ENCODE measurements at places on chromosomes 11 and 22.

DNA sequence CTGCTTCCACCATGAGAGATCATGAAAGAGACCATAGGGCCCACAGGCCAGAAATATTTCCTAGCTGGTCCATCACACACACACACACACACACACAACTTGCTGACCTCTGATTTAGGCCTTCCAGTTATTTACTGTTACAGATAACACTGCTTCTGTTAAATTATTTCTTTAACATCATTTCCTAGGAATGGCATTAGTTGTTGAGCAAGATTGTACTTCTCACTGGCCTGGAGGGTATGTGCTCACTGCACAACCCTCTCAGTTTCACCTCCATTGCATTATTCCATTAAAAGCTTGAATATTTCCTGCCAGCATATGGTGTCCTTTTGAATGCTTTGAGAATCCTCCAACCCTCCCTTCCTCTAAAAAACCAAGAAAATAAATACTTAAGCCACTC is 104.4 kb downstream of the MICAL2 start:
- no peak for DNase-seq

DNA sequence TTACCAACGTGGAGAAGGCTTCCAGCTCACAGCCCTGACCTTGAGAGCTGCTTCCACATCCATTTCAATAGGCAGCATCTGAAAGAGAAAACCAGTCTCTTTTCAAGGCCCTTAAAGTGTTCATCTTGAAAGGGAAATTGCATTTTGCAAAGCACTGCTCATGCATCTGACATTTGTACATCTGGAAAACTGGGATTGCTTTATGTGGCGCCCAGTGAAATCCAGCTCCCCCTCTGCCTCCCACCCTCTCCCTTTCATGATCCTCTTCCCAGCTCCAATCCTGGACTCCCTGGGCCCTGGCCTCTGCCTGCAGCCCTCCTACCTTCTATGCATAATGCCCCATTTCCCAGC is 17.4 kb downstream of the TP53AIP1 start:
- DNase-seq, result no peak

GRCh38 chr11:116888884-116889549 is 51.6 kb upstream of the APOA1 start:
- DNase-seq, result no peak

DNA sequence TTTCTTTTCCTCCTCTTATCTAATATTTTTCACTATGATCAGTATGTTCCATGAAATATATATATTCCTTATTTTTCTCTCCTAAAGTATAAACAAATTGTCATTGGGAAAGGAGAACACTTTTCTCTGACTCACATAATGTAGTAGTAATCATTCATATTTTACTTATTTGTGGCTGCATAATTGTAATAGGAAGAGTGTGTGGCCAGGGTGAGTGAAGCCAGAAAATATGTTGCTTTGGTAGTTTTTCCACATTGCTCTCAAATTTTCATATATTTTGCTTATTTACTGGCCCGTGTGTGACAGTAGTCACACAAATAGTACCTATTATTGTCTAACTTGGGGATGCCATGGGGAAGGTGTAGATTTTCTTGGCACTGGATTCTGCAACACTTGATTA is 172.1 kb downstream of the DYNC2H1 start:
- no peak for DNase-seq

DNA sequence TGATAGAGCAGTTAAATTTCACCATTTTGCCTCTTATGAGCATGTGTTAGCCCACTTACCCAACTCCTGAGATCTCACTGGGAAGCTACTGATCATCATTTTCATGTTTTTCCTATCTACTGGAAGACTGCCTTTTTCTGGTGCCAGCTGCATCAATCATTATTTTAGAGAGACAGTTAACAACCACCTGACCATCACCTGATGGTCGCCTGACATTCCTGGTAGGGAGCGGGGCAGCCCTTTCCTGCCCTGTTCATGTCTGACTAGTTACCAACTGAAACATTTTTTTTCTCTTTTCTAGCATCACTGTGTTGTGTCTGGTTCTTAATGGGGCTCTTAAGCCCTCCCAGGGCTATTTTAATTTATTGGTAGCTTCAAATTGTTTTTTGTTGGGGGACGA is 20.2 kb upstream of the PATL1 start:
- DNase-seq, result no peak

DNA sequence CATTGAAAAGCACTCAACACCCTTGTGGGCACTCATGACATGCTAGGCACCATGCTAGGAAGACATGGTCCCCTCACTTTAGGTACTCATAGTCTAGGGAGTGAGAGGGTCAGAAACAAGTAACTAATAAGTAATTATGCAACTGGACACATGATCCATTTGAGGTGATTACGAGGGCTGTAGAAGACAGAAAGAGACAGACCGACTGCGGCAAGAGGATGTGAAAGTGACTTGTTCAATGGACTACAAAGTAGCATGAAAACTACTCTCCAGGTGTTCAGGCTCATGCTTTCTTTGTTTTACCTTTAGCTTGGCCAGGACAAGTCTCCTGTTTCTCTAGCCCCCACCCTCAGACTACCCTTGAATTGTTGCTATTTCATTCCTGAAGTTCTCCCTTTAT is 310.8 kb upstream of the SORL1-AS1 start:
- no peak for DNase-seq

- peak; percentile 8 for DNase-seq
Measured at GRCh38 chr11:3003396-3004231, 11.5 kb upstream of the NAP1L4 start.

- DNase-seq, result no peak
Measured at GRCh38 chr11:127105593-127106541, 105.3 kb upstream of the KIRREL3 start.

- no peak for DNase-seq
Measured at GRCh38 chr11:131392528-131393255, 22.3 kb downstream of the NTM start.

DNA sequence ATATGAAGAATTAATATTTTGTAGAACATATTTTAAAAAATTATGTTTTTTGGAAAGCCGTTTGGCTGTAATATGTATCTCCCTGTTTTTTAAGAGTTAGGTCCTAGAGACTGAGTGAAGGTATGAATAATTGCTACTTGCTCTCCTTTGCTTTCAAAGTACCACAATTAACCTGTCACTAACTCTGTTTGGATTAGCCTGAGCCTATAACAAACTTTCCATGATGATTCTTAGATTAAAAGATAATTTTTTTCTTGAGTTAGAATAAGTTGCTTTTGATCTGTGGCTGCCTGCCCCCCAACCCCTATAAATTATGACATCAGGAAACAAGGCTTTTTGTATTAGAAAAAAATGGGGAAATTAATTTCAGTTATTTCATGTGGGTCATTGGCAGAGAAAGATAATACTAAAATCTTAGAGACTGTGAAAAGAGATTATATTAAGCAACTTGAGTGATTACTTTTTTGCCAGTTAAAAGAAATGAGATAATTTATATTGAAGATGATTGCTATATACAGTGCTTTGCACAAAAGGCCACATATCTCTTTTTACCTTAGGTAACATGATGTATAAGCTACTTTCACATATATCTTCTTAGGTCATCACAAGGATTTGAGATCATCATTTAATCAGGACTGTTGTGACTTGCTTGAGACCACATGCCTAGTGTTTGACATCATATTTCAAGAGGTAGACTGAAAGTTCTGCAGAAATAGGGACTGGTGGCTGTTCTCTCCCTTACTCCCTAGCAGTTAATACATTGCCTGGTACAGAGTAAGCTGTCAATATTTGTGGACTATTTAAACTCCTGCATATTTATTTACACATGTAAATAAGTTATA is 9.6 kb downstream of the MTMR3 start:
- no peak for DNase-seq

- DNase-seq, result no peak
Measured at GRCh38 chr11:34284811-34285481, 72.9 kb downstream of the ABTB2 start.

DNA sequence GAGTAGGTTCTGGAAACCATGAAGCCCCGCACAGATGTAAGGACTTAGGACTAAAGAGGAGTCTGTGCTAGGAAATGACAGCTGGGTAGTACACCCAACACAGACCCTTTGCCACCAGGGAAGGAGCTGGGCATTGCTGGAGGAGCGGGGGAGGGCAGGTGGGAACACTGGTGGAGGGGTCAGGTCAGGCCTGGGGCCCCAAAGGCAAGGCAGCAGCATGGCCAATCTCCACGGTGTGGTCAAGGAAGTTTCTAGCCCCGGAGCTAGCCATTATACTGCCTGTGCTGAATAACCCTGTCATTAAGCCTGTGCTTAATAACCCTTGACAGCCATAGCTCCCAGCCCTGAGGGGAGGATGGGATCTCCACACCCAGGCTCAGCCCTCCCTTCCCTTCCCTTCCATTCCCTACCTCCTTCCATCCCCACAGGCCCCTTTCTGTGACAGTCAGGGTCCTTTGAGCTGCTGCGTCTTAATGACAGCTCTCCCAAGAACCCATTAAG is 2.1 kb downstream of the TMPRSS4 start:
- DNase-seq, result no peak

- DNase-seq, result no peak
Measured at GRCh38 chr11:13259374-13259773, 18.2 kb upstream of the BMAL1 start.

GRCh38 chr11:78418584-78419211 is 1.1 kb upstream of the GAB2 start:
- no peak for DNase-seq

DNA sequence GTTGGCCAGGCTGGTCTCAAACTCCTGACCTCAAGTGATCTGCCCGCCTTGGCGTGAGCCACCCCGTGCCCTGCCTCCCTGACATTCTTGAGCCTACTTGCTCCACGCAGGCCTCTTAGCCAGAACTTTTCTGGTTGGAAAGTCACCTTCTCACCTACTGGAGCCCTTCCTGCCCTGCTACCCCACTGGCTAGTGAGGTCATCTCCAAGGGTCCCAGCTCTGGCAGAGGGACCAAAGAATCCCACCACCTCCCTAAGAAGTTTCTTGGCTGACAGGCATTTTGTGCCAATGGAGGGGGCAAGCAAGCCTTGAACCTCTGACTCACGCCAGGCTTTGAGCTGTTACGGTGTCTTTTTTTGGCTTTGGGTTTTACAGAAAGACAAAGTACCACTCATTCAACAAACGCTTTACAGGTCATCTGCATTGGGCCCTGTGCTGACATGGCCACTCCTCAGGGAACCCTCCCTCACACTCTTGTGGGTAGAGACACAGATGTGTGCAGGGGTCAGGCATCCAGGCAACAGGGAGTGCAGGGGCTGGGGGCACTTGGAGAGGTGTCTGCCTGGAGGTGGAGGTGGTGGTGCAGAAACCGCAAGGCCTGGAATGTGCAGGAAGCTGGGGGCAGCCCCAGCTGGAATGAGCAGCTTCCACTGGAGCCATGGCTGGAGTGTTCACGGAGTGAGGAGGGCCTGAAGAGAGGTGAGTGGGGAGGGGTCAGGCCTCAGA is 27.1 kb upstream of the WNT11 start:
- no peak for DNase-seq

GRCh38 chr22:25334162-25334490 is 114.7 kb downstream of the CRYBB2 start:
- DNase-seq, result no peak

GRCh38 chr11:61532134-61533038 is 23.8 kb downstream of the LRRC10B start:
- peak; percentile 83 for DNase-seq

DNA sequence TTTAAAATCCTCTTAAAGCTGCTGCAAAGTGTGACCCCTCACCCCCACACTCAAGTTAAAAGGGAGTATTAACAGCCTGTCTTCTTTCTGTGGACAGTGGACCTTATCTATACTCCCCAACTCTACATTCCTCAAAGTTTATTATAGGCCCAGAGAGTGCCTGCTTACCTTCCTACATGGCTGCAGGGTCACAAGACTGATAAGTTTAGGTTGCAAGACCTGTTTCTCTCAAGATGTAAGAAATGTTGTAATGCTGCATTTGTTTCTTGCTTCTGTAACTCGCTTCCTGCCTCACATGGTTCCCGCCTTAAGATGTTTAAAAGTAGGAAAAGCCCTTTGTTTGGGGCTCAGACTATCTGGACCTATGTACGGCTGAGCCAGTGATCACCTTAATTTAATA is 10.1 kb upstream of the NXPE1 start:
- DNase-seq, result no peak

DNA sequence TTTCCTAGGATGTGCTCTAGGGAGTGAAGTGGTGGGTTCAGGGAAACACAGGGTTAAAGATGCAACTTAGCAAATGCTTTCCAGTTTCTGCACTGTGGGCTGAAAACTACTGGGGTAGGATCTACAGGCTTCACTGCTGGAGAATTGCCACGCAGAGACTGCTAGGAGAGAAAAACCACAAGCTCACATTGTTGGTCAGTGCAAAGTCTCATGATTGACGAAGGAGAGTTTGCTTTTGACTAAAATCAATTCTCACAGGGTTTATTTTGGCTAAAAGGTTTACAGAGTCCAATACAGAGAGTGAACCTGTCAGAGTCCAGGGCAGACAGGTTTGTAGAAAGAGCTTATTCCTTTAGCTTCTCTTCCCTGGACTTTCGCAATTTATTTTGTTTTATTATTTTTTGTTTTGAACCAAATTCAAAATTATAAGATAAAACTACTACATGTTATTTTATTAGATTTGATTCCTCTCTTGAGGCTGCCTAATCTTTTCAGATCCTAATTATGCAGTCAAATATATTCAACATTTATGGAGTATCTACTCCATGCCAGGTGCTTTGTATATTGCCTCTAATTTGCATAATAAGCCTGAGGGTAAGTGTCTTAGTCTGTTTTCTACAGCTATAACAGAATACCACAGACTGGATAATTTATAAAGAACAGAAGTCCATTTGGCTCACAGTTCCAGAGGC is 64.7 kb downstream of the MTNR1B start:
- DNase-seq, result no peak

DNA sequence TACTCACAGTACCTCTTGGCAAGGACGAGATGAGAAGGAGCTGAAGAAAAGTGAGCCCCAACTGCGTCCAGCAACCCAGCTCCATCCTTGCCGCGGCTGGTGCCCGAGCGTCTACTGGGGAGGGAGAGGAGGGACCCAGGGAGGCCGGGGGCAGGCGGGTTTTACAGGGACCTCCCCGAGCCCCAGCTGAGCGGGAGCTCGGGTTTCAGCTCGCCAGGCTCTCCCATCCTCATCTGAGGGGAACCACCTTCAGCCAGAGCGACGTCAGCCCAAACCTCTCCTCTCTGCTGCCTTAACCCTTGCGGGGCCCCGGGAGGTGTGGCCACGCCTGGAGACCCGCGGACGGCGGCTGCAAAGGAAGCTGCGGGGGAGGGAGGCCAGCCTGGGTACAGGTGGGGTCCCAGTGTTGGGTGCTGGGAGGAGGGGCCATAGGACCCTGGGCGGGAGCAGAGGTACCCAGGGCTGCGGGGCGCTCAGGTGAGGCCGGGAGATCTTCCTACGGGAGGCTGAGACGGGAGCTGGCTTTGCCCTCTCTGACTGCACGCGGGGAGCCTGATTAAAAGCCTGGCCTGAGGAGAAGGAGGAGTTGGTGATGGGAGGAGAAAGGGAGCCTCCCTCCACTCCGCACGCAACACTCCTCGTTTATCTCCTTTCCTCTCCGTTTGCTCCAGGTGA is at the start of gene PAMR1:
TSS of gene PAMR1 (minus strand) at position 116 of the 675 bp plus-strand sequence. CDS start at position 85, 31 bp downstream.
- peak; percentile 42 for DNase-seq
